AG04449 (cell line): ENCODE measurements at places on chromosomes 4 and X.

DNA sequence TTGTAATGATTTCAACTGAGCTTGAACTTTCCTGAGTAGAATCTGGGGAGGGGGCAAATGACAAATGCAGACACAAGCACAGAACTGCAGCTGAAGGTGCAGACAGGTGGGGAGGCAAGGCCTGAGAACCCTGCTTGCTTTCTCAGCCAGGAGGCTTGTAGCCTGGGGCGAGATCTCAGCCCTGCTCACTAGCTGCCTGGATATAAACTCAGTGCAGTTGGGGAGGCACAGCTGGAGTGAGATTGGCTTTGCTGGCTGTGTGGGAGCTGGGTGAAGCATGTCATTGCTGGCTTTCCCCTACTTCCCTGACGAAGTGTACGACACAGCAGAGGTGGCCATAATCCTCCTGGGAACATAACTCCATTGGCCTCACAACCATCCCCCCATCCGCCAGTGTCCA lies 55.5 kb upstream of the NEXMIF start:
- DNase-seq, result no peak

DNA sequence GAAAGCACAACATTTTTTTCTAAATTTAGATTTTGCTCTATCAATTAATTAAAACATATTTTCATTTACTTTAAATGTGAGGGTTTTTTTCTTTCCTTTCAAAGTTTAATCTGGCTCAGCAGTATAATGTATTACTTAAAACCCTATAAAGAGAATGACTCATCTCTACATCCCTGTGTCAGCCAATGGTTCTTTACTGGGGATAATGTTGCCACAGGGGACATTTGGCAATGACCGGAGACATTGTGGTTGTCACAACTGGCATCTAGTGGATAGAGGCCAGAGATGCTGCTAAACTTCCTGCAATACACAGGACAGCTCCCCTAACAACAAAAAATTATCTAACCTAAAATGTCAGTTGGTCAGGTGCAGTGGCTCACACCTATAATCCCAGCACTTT lies 53.8 kb downstream of the SYNPO2 start:
- no peak for DNase-seq

GRCh38 chrX:120457766-120458180 lies 11.3 kb downstream of the LAMP2 start:
- peak; percentile 52 for DNase-seq

GRCh38 chr4:118716304-118716703 lies 31.1 kb downstream of the METTL14 start:
- no peak for DNase-seq

GRCh38 chr4:163500586-163500985 lies 6.1 kb downstream of the TMA16 start:
- DNase-seq, result no peak

DNA sequence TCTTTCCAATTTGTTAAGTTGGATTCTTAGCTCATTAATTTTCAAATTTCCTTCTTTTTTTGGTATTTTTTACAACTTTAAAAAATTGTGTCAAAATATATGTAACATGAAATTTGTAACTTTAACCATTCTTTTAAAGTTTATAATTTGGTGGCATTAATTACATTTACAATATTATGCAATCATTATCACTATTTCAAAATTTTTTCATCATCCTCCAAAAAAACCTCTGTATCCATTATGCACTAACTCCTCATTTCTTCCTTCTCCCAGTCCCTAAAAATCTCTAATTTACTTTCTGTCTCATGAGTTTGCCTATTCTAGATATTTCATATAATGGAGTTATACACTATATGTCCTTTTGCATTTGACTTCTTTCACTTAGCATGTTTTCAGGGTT lies 4.7 kb upstream of the FAM47E start:
- no peak for DNase-seq

- no peak for DNase-seq
Observed at GRCh38 chr4:21554500-21554899, 394.1 kb downstream of the KCNIP4 start.

GRCh38 chr4:185099940-185100339 lies 43.1 kb upstream of the SLC25A4 start:
- no peak for DNase-seq

- no peak for DNase-seq
Observed at GRCh38 chr4:54566608-54567007, 91.1 kb upstream of the KIT start.

- DNase-seq, result no peak
Observed at GRCh38 chr4:86809809-86810208, 39.4 kb downstream of the SLC10A6 start.
